ENCODE measurements at places on chromosomes 1 and 21.

DNA sequence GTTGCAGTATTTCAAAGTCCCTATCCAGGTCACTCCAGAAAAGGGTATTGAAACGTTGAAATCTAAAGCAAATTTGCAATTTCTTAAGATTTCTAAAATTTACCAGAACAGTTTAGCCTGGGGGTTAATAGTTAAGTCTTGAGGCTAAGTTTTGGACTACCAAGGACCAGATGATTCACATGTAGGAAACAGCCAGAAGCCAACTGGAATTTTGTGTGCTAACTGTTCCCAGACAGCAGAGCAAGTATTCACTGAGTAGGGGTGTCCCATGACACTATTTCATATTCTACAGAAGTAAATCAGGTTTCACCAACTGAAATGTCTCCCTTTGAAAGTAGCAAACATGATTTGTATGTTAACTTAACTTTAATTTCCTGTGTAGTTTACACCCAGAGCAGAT, 11.5 kb upstream of the C1orf105 start:
- DNase-seq, result no peak

DNA sequence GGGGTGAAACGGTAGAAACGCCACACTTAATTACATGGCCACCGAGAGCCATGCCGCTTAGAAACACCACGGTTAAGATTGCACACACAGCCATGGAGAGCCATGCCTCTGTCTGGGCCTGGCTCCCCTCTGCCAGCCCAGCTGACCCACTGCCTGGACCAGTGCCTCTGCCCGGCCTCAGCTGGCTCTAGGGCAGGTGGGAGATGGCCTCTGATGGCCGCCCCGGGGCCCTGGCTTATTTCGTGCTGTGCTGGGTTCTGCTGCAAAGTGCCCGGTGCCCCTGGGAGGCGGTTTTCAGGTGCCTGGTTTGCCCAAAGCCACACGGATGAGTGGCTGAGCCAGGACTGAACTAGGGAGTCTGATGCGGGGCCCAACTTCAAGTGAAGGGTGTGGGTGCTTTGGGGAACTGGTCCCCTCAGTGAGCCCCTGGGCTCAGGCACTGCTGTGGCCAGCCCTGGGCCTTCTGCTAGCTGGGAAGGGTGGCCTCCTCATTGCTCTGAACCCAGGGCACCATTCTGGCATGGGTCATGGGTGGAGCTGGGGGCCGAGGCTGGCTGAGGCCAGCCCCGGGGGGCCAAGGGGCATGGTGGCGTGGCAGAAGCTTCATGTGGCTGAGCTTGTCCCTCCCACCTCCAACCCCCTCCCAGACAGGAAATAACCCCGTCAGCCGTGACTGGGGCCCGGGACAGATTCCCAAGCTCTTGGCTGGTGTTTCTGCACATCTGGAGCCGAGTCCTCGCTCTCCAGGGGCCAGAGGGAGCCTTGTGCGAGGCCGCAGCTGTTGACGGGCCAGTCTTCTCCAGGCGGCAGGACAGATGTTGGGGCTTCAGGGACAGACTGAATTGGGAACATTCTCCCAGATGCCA, 1.9 kb upstream of the GPR153 start:
- no peak for DNase-seq

DNA sequence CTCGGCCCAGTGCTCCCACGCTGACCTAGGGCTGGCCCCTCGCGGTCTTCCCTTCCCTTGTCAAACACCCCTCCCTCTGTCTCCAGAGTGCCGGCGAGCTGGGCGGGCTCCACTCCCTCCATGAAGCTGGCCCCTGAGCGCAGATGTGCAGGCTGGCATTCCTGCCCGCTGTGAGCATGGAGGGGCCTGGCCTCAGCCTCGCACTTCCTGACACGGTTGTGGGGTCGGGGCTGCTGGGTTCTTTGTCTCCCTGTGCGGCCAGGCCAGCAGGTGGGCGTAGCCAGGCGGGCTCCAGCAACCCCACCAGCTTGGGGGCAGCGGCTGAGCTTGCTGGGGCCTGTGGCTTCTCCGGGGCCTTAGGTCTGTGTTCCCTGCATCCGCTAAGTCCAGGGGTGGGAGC, 14.2 kb upstream of the PEX10 start:
- DNase-seq, result no peak

- DNase-seq, result no peak
Measured at GRCh38 chr1:215146240-215146975, 63.9 kb downstream of the KCNK2 start.

DNA sequence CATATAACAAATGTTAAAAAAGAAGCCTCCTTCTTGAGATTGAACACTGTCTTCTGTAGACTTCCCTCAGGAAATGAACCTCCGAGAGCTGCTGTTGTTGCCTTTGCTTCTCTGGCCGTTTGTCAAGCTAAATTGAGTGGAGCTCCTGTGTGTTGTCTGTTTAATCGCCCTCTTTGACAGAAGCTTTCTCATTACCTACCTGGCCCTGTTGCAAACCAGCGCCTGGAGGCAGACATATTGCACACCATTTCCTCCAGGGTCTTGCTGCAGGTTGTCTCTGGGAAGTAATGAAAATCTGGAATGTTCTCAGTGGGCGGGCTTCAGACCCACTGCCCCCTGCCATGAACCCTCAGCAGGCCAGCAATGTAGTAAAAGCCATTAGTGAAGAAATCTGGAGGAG, 83.3 kb downstream of the GABPA start:
- DNase-seq, result no peak

DNA sequence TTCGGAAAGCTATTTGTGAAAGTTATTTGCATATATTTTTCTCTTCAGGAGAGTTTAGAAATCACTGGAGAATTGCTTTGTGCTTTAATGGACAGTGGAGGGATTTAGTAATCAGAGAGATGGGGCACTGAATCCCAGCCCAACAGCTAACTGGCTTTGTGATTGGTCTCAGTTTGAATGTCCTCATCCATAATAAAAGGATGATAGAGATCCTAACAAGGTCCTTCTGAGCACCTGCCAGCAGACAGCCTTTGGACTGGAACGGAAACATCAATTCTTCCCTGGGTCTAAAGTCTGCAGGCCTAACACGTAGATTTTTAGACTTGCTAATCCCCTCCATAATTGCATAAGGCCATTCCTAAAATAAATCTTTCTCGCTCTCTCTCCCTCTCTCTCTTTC, 112.0 kb upstream of the ADAMTS5 start:
- no peak for DNase-seq

DNA sequence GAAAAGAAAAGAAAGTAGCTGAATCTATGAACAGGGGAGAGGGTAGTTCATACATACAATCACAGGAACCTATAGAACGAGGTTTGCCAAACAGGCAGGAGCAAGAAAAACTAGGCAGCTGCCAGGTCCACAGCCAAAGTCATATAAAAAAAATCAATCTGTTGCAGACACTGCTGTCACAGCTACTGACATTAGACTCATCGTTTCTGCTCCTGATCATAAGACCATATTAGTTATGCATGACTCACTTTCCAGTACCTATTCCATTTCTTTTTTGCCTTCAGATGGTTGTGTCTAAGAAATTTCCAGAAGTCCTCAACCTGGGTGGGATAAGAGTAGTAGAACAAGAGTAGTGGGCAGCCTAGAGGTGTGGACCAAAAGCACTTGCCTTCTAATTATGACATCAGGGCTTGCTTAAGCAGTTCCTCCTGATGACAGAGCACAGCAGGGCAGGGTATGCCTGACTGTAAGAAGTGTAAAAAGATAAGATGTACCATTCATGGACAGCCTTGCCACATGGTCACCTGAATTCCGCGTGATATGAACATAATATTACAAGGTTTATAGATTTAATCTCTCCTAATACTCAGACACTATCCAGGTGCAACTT, 323.2 kb upstream of the SGIP1 start:
- no peak for DNase-seq

GRCh38 chr1:41648844-41649243, 164.4 kb upstream of the EDN2 start:
- no peak for DNase-seq

DNA sequence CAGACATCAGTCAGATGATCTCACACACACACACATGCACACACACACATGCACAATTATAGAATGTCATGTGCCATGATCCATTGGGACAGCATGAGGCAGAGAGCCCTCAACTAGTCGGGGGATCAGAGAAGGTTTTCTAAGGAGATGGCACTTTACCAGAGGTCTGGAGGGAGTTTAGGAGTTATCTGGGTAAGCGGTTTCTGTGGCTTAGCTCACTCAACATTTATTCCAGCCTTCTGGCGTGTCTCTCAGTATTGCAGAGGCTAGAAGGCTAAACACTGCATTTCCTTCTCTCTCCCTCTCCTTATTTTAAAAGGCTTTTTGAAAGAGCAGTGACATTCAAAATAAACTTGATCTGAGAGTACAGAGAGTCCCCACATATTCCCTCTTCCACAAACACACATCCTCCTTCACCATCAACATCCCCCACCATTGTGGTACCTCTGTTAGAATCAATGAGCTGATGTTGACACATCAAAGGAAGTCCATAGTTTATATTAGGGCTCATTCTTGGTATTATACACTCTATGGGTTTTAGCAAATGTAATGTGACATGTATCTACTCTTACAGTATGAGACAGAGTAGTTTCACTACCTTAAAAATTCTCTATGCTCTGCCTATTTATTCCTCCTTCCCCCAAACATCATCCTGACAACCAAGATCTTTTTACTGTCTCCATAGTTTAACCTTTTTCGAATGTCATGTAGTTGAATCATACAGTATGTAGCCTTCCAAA, 9.0 kb upstream of the PLA2G2A start:
- DNase-seq, result no peak

DNA sequence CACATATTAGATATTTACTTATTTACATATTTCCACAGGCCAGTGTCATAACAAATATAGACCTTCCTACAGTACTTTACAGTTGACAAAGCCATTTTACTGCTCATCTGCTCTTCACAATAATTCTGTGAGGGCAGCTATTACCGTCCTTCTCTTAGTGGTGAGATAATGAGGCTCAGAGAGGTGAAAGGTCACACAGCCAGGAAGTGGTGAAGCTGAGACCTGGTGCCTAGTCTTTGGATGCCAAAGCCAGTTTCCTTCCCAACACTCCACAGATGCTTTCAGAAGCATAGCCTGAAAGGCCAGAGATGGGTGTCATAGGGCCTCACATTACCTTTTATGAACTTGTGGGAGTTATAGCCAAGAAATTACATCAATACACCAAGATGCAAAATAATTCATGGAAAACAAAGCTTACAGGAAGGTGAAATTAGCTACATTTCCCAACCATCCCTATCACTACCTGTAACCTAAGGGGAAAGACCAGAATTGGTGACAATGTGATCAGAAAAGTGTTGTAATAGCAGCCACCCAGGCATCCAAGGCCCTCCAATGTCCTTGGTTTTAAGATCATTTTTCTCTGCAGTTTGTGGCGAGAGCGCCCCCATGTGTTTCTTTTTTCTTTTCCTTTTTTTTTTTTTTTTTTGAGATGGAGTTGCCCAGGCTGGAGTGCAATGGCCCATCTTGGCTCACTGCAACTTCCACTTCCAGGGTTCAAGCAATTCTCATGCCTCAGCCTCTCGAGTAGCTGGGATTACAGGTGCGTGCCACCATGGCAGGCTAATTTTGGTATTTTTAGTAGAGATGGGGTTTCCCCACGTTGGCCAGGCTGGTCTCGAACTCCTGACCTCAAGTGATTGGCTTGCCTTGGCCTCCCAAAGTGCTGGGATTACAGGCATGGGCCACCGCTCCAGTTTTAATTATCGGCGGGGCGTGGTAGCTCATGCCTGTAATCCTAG, 26.5 kb upstream of the RPL11 start:
- no peak for DNase-seq

- no peak for DNase-seq
Measured at GRCh38 chr1:227451954-227452353, 111.4 kb upstream of the ZNF678 start.

GRCh38 chr1:90936061-90936460, 85.8 kb downstream of the ZNF644 start:
- DNase-seq, result no peak

DNA sequence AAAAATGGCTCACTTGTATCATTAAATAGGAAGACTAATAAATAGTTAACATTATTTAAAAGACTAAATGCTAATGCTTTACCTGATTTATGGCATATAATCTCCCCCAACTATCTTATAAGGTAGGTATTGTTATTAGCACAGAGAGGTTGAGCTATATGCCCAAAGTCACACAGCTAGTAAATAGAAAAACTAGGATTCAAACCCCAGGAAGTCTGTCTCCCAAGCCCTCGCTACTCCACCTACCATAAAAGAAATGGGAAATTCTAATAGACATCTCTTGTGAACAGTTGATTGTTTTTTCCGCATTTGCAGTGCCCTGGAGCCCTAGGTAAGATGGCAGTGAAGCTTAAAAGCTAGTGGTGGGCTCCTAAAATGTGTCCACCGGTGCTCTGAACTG, 65.2 kb upstream of the SOD1 start:
- DNase-seq, result no peak

DNA sequence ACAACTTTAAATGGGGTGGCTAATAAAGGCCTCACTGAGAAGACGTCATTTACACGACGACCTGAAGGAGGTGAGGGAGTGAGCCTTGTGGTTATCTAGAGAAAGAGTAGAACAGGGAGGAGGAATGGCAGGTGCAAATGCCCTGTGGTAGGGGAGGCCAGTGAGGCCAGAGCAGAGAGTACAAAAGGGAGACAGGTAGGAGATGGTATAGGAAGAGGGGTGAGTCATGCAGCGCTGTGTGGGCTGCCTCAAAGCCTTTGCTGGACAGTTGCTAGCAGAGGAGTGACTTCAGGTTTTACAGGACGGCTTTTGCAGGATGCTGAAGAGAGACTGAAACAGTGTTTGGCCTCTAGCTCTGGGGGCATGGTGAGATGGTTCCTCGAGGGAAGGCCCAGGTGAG, 116.0 kb downstream of the IER5 start:
- DNase-seq, result no peak

GRCh38 chr1:39488012-39488545, 3.4 kb upstream of the BMP8A start:
- DNase-seq, result no peak

DNA sequence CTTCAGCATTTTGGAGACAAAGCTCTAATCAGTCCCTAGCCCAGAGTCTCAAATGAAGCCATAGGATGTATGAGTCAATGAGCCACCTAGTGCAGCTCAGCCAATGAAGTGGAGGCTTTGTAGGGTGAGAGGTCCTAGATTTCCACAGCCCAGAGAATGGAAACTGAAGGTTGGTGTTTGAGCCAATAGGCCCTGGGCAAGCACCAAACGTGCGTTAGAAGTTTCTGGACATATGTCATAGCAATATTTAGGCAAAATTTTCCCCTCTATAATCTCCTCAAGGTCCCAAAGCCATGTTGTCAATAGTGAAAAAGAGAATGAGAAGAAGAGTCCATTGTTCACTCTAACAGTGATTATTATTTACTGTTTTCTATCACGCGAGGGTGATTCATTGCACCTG, 361.3 kb downstream of the PLPP3 start:
- no peak for DNase-seq

DNA sequence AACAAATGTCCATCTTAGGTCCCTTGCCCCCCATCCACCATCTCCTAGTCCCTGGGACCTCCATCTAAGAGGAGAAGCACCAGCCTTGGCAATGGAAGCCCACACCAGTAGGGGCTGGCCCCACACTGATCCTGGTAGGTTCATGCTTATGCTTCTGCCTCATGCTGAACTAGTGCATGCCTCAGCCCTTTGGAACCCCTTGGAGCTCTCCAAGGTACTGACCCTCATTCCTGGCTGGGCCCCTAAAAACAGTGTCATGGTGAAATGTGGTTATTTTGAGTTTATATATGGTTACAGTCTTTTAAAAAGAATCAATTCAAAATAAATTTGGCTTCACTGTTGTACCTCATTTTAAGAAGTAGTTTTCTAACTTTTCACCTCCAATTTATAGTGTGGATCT, 108.3 kb downstream of the HIVEP3 start:
- no peak for DNase-seq
